ENCODE measurements at places on chromosomes 11 and 22. TPM values are rescaled to one million over a fixed set of nuclear protein-coding genes. Genes with fewer than 3 reads are reported as not detected.

FAM180B gene
- not detected for total RNA-seq

CSKMT gene
- 9.1 TPM for total RNA-seq

OTOG gene
- total RNA-seq: not detected

CABP4 gene
- 0.26 TPM for total RNA-seq

CTSF gene
- total RNA-seq: 8.6 TPM

Data from aortic smooth muscle cell (primary cell).